ENCODE measurements at places on chromosomes 6 and 20.

DNA sequence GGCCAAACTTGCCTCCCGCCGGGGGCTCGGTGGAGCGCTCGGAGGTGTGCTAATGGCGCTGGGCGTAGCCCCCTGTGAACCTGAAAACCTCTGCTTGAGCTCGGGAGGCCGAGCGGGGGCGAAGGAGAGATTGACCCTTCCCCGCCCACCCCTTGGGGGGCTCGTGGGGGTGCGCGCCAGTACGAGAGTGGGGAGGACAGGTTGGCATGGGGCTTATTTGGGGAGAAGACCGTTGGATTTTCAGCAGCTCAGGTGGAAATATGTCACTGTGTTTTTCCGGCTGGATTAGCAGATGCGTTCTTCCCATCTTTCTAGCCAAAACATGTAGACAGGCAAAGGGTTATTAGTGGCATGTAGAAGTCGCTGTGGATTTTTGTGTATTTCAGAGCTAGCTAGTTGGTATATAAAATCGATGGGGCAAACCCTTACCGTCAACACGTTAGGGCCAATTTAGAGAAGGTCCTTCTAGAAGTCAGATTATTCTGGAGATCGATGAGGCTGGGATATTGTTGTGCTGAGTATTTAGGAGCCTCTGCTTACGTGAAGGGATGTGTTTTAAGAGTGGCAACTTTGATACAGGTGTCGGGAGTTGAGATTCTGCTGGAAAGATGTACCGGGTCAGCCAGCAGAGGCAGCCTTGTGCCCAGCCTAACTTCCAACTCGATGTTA, 525 bp downstream of the NCOA7 start:
- DNase-seq = peak; percentile 79

- DNase-seq = peak; percentile 54
Observed at GRCh38 chr6:144955859-144956258, 670.7 kb downstream of the UTRN start.

DNA sequence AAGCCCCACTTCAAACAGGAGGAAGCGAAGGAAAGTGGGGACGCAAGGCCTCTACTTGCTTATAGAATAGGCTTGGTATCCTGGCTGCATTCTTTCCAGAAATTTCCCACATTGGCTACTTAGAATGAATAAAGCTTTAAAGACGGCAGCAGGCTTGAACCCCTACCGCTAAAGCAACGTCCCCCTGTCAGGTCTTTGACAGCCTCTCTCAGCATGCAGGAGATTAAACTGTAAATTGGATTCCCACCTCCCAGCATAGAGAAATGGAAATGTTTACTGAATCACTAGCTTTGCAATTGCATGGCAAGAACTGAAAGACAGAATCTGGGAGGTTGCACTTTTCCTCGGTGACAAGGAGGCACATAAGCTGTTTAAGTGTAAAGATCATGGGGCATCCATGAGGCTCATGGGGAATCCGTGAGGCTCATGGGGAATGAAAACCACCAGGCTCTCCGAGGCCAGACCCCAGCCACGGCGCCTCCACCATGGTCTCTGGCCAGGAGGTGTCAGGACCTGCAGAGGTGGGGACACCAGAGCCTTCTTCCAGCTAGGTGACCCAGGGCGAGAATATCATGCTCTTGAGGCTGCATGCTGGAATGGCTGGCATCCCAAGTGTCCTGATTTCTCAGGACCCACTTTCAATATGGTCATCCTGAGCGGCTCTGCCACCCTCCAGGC, 10.3 kb downstream of the LEMD2 start:
- no peak for DNase-seq

DNA sequence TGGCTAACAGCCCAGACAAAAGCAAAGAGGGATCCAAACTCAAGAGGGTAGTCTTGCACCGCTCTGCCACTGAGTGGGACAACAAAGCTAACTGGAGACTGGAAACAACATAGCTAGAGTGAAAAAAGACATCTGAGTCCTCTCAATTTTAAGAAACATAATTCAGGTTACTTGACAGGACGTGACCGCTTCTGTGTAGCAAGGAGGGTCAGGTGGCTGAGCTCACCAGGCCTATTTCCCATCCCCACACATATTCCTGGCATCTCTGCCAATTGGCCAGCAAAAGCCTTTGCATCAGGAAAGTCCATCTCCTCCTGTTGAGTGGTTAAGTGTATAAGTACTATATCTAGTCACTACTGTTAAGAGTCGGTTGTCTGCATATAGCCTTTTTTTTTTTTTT, 25.3 kb upstream of the TBC1D20 start:
- DNase-seq = no peak

DNA sequence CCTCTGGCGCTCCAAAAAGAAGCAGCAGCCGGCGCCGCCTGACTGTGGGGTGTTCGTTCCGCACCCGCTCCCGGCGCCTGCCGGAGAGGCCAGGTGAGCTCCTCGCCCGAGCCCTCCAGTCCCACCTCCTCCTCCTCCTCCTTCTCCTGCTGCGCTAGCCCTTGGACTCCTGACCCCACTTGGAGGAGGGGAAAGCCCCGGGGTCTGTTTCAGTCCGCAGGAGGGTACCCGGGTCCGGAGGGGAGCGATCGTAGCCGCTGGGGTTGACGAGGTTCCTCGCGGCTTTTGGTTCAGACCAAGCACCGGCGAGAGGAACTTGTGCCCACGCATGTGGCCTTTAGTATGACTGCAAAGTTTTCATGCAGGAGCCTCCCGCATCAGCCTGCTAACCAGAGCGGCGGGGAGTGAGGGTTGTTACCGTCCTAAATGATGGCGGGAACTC, 493 bp downstream of the CRYBG1 start:
- peak; percentile 34 for DNase-seq

DNA sequence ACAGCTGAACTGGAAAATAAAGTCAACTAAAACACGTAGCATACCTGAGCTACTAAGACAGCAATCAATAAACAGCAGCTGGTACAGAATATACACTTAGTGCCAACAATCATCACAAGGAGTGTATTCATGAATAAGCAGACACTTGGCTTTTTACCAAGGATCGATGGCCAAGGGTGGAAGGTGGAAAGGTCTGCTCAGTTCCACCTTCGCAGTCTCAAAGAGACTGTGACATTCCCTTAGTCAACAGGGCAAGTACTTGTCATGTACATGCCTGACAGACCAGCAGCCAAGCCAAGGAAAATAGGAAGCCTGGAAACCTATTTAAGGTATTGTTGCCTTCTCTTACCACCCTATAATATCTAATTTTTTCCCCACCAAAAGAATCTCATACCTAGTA, 21.4 kb downstream of the HBS1L start:
- no peak for DNase-seq

- peak; percentile 55 for DNase-seq
Observed at GRCh38 chr20:19252451-19253120, 40.1 kb downstream of the SLC24A3 start.

DNA sequence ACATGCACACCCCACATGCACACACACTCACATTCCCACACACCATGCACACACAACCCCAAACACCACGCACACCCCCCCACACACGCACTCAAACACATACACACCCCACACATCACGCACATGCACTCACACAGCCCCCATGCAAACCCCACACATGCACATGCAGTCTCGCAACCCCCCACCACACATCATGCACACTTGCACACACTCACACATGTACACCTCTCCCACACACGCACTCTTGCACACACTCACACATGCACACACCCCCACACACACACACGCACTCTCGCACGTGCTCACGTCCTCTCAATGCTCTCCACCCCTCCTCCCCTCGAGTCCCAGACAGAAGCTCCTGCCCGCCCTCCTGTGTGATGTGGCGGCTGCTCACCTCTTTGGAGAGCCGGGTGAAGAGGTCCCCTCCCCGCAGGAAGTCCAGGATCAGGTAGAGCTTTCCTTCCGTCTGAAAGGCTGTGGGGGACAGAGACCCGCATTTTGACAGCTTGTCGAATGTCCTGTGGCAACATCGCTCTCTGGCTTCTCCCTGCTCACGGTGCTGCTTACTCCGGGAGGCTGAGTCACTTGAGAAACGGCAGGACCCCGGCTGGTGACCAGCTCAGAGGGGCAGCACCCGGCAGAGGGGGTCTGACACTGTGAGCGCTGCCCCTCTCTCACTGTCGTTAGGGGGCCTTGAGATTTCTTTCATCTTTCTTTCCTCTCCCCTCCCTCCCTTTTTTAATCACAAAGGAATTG, 78.5 kb downstream of the RAMACL start:
- DNase-seq = no peak

- peak; percentile 79 for DNase-seq
Observed at GRCh38 chr6:42616716-42617115, 52.9 kb downstream of the UBR2 start.

DNA sequence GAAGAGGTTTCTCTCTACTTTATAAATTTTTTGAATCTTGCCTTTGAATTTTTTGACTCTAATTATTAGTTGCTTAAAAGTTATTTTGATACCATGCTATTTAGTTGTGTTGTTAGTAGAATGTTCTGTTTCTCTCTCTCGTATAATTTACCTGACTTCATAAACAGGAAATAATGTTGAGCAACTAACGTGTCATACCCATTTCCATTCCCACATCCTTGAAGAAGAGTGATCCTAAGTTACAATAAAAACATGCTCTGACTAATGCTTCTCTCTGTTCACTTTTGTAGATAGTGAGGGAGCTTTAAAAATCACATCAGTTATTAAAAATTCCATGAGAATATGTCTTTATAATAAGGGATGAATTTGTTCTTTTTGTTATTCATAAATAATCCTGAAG, 69.7 kb downstream of the SAMD5 start:
- DNase-seq = no peak

GRCh38 chr6:108699290-108700041, 138.7 kb downstream of the FOXO3 start:
- DNase-seq = no peak

GRCh38 chr20:32157611-32158010, 48.1 kb downstream of the TM9SF4 start:
- DNase-seq = no peak

GRCh38 chr6:82507112-82507511, 143.5 kb downstream of the TPBG start:
- DNase-seq = no peak

GRCh38 chr6:48883116-48883515, 579.9 kb downstream of the MMUT start:
- no peak for DNase-seq

DNA sequence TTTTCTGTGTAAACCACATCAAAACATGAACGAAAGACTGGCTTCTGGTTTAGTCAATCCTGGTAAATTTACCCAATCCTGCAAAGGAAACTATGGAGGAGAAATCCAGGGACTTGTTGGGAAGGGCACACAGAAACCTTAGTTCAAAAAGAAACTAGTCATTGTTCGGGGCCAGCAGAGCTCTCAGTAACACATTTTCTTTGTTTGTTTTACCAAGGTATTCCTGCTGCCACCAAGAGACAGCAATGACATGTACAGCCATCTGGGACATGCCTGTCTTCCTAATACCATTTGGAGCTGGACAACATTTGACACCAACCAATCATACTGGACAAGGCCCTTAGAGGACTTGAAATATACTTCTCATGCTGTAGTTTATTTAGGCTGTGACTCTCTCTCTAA, 8.3 kb downstream of the OARD1 start:
- no peak for DNase-seq

DNA sequence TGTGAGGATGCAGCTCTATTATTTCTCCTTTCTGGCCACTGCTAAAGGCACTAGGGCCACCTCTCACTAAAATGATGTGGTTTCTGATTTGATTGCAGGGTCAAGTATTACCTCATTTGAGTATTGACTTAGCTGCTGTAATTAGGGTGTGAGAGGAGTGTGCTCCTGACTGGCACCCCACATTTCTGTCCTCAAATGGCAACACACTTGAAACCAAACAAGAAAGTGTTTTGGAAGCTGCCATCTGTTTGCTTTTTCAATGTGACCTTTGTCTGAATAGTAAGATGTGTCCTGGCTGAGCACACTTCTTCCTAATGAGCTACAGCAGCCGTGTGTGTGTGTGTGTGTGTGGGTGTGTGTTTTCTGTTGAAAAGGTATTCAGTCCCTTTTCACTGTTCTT, 62.8 kb upstream of the SCP2D1 start:
- DNase-seq = no peak

- DNase-seq = no peak
Observed at GRCh38 chr6:52650941-52651340, 20.0 kb upstream of the TMEM14A start.
